PC-9 (cell line): ENCODE measurements at places on chromosomes 7 and 10. TPM values are rescaled to one million over a fixed set of nuclear protein-coding genes. Genes with fewer than 3 reads are reported as not detected.

JAKMIP3 gene
- total RNA-seq, result 5.6 and 5.8 TPM in 2 replicates

ODAD2 gene
- not detected in 2 replicates for total RNA-seq

FXYD4 gene
- total RNA-seq, result not detected in 2 replicates

PLAC9 gene
- 2.1 TPM in 1 of 2 replicates, not detected in the other for total RNA-seq

SLC25A28 gene
- 17.6 and 17.7 TPM in 2 replicates for total RNA-seq

GRCh38 chr7:100793806-100794660, 33.3 kb downstream of the EPHB4 start:
- no peaks in the 10 kb centered on the region for H3K27me3 ChIP-seq
- DNase-seq, result peak; percentile 66
- no peaks in the 10 kb centered on the region for H3K36me3 ChIP-seq
- no peak overlapping the region for H3K4me3 ChIP-seq

DNA sequence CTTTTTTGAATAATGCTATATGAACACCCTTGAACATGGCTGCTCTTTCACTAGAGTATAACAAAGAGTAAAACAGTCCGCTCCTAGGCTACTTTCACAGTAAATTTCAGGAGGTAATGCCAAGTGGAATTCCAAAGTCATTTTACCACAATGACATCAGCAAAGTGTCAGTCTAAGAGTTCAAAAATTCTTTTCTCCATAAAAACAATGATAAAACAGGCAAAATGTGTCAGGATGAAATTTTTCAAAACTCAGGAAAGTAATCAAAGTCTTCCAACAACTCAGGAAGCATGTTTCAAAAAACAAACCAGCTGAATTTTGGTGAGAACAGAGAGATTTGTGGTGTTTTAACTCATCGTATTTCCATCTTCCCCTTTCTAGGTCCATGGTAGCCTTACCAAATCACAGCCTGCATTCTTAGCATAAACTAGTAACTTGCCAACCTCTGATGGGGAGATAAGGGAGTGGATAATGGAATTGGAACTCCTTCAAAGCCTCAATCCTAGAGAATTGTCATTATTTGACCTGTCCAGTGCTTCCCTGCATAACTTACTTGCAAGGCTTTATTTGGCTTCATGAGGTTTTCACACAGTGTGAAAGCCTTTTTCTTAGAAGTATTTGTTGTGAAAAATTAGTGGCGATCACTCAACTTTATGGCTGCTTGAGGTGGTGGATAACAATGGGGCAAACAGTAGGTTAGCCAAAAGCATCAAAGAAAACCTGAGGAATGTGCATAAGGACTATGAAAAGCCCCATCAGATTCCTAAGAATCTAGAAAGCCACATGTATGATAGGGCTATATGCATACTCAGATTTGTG, 302.7 kb downstream of the HDAC9 start:
- no peaks in the 10 kb centered on the region for H3K36me3 ChIP-seq
- H3K27me3 ChIP-seq, result no peaks in the 10 kb centered on the region

- no peak overlapping the region for H3K4me3 ChIP-seq
- no peaks in the 10 kb centered on the region for H3K4me1 ChIP-seq
- no peaks in the 10 kb centered on the region for H3K27me3 ChIP-seq
- no peak overlapping the region for H3K27ac ChIP-seq
- DNase-seq, result no peak
These were observed 4.5 kb downstream of the SAP25 start for GRCh38 chr7:100568896-100569844.

GRCh38 chr7:131533566-131534561, 22.6 kb downstream of the PODXL start:
- no peaks in the 10 kb centered on the region for H3K27me3 ChIP-seq
- H3K27ac ChIP-seq, result no peak overlapping the region
- no peak for DNase-seq

DNA sequence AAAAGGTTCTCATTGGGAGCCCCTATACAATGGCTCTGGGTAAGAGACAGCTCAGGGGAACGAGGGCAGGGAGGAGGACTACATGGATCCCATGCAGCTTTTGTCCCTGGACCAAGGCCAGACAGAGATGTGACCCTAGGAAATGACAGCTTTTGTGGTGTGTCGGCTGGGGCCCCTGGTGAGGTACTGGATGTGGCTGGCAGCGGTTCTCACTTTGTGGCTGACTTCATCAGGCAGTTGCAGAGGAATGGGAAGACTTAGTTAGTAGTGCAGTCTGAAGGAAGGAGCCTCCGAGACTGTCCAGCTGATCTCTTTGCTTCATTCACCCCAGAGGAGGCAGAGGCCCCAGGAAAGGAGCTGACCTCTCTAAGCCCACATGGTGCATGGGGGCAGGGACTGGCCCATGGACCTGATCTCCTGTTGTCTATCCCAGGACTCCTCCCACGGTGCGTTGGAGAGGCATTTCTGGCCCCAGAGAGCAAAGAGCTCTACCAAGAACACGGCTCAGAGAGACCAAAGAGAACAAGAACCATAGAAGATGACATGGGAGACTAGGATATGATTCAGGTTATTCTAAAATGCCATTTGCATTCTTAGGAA, 202.9 kb downstream of the RPS24 start:
- H3K27ac ChIP-seq, result no peak overlapping the region
- DNase-seq, result no peak
- H3K27me3 ChIP-seq, result no peaks in the 10 kb centered on the region
- H3K4me3 ChIP-seq, result no peak overlapping the region
- H3K36me3 ChIP-seq, result no peaks in the 10 kb centered on the region
- H3K4me1 ChIP-seq, result no peaks in the 10 kb centered on the region

DNA sequence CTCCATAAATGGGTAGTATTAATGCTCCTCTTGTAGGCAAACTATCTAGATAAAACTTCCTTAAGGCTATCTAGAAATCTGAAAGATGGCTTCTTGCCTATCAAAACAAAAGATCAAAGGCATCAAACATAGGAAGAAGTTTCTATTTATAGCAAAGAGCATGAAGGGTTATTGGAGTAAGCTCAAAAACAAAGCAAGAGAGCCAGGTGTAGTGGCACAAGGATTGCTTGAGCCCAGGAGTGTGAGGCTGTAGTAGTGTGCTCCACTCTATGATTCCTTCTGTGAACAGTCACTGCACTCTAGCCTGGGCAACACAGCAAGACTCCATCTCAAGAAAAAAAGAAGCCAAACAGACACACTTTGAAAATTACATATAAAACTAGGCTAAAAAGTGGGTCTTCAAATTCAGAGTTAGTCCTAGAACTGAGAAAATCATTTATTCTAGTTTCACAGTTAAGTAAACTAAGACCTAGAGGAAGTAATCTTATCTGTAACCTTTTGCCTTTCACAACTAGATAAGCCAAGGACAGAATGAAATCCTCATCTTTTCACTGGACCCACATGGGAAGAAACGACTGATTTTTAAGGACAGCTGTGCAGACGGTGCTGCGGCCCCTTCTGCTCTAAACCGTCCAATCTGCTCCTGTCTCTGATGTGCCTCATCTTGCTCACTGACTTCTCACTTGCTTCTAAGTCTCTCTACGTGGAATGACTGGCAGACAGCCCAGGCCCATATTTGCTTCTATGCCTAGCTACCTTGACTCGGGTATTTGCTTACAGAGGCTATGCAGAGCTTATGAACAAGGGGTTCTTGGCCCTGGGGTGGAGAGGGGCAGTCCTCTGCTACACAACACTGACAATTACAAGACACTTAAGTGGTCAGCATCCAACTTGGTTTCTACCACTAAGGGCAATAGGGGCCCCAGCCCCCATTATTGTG, 50.0 kb downstream of the ESYT2 start:
- peaks cover 50% of the 10 kb centered on the region for H3K36me3 ChIP-seq
- H3K27me3 ChIP-seq, result no peaks in the 10 kb centered on the region
- no peak for DNase-seq

DNA sequence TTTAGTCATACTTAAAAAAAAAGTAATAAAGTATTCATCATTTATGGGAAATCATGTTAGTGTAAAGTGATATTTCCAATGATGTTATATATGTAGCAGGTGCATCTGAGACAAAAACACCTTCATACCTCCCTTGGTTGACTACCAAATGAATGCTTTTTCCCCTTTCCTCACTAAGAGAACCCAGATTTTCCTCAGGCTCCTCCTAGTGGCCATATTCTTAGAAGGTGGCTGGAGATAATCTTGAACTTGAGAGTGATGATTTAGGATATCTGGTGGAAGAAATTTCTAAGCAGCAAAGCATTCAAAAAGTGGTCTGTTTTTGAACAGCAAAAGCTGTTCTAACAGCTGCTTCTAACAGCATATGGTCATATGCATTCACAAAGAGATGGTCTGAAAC, 16.8 kb upstream of the DNAH11 start:
- no peaks in the 10 kb centered on the region for H3K4me1 ChIP-seq
- H3K36me3 ChIP-seq, result no peaks in the 10 kb centered on the region
- no peaks in the 10 kb centered on the region for H3K27me3 ChIP-seq
- no peak overlapping the region for H3K4me3 ChIP-seq
- no peak for DNase-seq

DNA sequence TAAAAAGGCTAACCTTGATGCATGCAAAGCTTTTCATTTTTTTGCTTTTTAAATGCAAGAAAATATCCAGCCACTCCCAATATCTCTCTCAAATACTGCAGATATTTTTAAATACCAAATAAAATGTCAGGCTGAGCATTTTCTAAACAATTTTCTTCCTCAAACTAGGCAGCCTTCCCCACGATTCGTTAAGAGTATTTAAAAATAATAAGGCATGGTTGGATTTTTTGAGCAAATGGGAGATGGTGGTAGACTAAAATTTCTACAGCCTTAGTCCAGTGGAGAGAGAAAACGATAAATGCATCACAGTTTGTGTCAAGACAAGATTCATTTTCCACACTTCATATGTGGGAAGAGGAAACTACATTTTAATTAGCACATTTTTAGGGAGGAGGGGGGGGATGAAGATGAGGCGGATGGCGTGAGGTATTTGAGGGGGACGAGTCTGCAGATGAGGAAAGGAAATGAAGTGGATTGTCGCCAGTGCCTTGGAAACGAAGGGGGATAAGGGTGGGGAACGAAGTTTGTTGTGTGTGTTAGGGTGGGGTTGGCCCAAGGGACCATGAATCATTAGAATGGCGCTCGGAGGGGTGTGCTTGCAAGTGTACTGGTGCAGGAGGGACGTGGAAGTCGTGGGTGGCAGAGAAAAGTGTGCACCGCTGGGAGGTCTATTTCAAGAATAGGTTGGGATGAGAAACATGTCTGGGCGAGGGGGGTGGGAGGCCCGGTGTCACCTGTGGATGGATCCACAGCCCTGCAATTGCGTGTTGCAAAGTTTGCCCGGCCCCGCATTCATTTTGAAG, 1.2 kb upstream of the ADD3 start:
- H3K27ac ChIP-seq, result no peak overlapping the region
- H3K4me1 ChIP-seq, result peaks cover 26% of the 10 kb centered on the region
- H3K36me3 ChIP-seq, result no peaks in the 10 kb centered on the region
- H3K4me3 ChIP-seq, result no peak overlapping the region
- DNase-seq, result no peak
